Activated CD4-positive, alpha-beta T cell treated with anti-CD3 and anti-CD28 coated beads, Interleukin-10, Interleukin-2, amounts not matched to agents 100 ng/mL and 50 ng/mL, durations not matched to agents 16 hours and 8 hours (primary cell): ENCODE measurements at places on chromosomes 12 and 14.

GRCh38 chr14:45587142-45587541 is 334.1 kb upstream of the MIS18BP1 start:
- no peak for DNase-seq

- DNase-seq: no peak
Measured at GRCh38 chr12:101653030-101653429, 44.4 kb upstream of the CHPT1 start.

DNA sequence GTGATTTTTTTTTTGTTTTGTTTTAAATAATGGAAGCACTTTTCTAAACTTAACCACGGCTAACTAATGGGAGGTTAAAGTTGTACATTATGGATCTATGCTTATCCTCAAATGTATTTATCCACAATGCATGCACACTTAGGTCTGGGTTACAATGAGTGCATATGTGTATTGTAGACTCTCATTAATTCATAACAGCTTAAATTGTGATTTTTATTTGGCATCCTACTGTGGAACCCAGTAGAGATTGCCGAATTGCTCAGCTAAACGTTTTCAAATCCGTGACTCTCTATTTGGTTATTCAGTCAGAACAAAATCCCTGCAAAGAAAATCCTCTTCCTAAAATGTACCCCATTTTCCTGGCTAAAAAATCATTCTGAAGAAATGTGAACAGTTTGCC is 244.0 kb downstream of the SLC25A21 start:
- DNase-seq: no peak

GRCh38 chr12:109713187-109714070 is at the start of gene FAM222A:
TSS of gene FAM222A (plus strand) at chr12:109713825. CDS start at chr12:109744147, 30,322 bp downstream.
- DNase-seq: peak; percentile 97

GRCh38 chr12:1162081-1162760 is 171.2 kb downstream of the ERC1 start:
- DNase-seq: no peak

- DNase-seq: no peak
Measured at GRCh38 chr14:70059545-70059944, 129.2 kb downstream of the SLC8A3 start.

- DNase-seq: peak; percentile 6
Measured at GRCh38 chr12:95963096-95963495, 20.0 kb downstream of the AMDHD1 start.

DNA sequence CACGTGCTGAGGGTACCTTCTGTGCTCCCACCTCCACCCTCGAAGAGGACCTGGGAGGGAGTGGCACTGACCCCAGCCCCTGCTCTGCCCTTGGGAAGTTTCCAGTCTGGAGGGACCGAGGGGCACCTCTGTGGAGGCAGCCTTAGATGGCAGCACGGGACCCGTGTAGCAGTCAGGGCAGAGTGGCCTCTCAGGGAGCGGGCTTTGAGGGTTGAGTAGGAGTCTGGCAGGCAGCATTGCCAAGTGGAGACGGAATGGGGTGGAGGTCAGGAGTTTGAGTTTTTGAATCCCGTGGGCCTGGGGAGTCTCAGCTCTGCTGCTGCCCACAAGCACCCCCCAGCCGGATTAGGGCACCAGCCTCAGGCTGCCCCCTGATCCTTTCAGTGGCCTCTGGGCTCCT is 21.6 kb downstream of the KIF26A start:
- DNase-seq: no peak

DNA sequence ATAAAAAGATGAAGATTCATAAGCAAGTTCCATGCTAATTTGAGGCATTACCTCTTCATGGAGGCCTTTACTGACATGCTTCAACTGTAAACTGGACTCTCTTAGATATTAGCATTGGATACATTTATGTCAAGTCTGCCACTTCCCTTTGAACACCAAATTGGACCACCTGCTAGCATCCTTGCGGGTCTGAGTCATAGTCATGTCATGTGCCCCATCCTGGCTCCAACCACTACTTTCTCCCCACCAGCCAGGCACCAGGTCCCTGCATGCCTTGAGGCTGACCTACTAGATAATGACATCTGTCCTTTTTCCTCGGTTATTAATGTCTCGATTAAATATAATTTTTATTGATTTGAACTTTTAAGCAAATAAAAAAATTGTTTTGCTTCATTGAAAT is 32.9 kb upstream of the EEA1 start:
- no peak for DNase-seq

- no peak for DNase-seq
Measured at GRCh38 chr12:73460212-73460611, 1077.4 kb upstream of the ATXN7L3B start.

DNA sequence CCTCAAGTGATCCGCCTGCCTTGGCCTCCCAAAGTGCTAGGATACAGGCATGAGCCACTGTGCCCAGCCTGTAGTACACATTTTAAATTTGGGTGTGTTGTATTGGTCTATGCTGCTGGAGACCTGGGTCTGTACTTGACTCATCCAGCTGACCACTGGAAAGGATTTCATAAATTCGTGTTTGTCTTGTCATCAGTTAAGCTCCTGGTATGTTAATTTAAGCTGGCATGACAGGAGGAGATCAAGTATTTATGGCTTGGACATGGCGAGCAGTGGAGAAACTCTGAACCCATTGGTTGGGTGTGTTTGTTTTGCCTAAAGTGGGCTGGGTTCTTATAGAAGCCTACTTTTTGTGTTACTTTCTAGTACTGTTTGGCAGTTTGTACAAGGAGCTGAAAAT is 24.2 kb downstream of the YY1 start:
- DNase-seq: no peak

DNA sequence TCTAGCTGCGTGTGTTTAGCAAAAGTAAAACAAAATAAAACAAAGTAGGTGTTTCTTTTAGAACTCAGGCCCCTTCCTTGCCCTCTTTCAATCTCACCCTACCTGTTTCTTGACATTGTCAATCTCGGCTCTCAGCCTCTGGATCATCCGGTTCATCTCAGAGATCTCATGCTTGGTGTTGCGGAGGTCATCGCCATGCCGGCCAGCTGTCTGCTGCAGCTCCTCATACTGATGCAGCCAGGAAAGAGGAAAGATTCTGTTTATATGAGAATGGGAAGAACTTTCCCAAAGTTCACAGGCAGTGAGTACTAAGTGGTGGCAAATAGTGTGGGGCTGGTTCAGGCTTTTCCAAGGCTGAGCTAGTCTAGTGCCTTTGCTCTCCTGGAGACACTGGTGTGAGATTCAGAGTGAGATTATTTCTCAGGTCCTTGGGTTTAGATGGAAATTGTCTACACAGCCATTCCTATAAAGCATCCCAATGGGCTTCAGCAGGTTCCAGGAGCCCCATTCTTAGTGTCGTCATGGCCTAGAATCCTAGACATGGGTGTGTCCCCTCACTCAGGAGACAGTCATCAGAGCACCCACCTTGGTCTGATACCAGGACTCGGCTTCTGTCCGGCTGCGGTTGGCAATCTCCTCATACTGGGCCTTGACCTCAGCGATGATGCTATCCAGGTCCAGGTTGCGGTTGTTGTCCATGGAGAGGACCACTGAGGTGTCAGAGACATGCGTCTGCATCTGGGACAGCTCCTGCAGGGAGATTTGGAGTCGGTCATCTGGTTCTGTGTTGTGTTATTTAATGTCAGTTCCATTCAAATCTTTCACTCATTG is 3.0 kb downstream of the KRT5 start:
- DNase-seq: no peak

GRCh38 chr12:27578689-27579372 is 54.8 kb downstream of the PPFIBP1 start:
- DNase-seq: no peak

- peak; percentile 74 for DNase-seq
Measured at GRCh38 chr14:61889914-61890351, 127.7 kb downstream of the SNAPC1 start.

- DNase-seq: no peak
Measured at GRCh38 chr12:102438827-102439210, 41.5 kb downstream of the IGF1 start.

GRCh38 chr12:11862798-11863197 is 207.9 kb upstream of the BCL2L14 start:
- no peak for DNase-seq

DNA sequence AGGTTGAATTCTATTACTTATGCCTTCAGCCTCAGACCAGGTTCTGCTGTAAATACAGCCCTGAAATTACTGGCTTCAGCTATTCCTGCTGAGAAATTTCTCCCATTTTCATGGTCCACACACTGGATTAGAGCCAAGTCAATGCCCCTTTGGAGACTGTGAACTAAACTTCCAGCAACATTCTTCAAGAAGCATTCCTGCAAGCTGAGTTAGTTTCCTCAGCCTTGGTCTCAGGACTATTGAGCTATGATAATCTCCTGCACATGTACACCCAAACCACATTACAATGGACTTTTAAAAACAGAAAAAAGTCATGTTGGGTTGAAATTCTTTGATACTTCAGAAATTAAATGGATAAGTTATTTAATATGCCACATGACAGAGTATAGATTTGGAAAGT is 58.0 kb upstream of the AVPR1A start:
- DNase-seq: no peak

GRCh38 chr12:25052196-25052913 is 103.5 kb upstream of the BCAT1 start:
- DNase-seq: peak; percentile 78

DNA sequence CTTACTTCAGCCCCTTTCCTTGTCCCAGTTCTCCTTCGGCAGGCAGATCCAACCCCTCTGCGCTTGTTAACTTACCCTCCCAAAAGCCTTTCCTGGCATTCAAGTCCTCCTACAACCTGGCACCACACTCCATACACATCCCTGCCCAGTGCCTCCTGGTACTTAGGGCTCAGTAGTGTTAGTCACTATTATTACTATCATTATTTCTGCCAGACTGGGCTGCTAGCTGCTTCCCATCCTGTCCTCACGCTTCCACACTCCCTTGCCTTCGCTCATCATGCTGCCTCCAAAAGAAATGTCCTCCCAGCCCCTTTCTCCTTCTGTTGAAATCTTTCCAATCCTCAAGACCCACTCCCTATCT is 1.6 kb upstream of the HDAC7 start:
- no peak for DNase-seq

DNA sequence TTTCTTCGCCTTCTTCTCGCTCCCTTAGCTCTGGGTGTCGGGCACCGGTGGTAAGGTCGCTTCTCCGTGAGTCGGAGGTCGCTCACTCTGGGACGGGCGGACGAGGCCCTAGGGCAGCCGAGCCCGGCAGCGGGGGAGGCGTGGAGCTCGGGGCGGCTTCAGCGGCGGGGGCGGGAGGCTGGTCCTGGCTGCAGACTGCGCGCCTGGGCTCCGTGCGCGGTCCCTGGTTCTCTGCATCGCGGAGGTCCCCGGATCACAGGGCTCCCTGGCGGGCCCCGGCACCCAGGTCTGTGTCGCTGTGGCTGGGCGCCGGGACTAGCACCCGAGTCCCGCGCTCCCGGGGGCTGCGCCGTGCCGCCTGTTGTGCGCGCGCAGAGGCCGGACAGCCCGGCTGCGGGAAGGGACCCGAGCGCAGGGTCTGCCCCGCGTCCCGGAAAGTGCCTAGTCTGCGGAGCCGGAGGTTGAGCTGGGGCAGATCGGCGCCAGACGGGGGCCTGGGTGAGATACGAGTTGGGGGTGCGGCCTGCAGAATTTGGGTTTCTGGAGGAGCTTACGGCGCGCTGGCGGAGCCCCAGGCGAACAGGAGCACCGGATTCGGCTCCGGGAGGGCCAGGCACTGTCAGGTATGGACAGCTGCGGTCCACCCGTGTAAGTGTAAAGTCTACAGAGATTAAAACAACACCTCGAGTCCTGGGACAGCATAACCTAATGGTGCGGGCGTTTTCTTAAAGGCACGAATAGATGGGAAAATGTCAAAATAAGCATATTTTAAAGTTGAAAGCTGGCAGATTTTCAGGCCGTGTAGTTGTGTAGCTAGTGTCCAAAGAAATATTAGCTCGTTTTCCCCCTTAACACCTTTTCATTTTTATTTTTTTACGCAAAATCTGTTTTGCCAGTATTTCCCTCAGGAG is 713 bp downstream of the FRMD6 start:
- peak; percentile 57 for DNase-seq

DNA sequence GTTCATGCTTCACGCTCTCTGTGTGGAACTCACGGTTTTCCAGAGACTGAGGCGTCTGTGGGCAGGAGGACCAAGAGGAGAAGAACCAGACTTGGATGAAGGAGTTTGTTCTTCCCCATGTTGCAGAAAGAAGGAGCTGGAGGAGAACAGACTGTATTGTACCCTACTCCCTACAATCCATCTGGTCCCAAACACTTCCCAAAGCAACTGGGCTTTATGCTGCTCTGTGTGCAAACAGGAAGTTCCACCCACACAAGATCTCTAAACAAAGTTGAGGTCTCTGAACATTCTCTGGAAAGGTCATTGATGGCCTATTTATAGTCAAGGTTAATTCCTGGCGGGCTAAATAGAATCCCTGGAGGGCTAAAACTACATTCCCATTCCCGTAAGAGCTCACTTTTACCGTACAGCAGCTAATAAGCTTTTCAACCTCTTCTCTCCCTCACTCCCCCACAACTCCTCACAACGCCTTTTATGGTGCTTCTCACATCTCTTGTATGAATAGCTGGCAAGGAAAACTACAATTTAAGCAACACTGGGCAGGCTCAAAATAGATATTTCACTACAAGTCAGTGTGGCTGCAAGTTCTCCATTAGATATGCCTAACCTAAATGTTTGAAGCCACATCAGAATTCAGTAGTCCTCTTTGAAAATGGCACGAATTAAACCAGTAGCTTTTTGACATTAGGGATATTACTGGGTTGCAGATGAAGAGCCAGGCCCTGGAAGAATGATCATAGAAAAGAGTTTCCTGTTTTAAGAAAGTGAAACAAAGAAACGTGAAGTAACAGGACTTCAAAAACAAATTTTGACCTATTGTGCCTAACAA is at the start of gene A2M:
Gene A2M, minus strand, starts transcription at position 189 of the 829 bp plus-strand sequence. Its CDS starts 70 bp downstream, at position 119.
- DNase-seq: no peak
